Renal cortical epithelial cell (primary cell): ENCODE measurements at places on chromosomes 7 and 10.

- DNase-seq: no peak
Measured at GRCh38 chr7:44979481-44980392, 922 bp upstream of the MYO1G start.

- DNase-seq: no peak
Measured at GRCh38 chr7:99535667-99536066, 16.2 kb downstream of the FAM200A start.

DNA sequence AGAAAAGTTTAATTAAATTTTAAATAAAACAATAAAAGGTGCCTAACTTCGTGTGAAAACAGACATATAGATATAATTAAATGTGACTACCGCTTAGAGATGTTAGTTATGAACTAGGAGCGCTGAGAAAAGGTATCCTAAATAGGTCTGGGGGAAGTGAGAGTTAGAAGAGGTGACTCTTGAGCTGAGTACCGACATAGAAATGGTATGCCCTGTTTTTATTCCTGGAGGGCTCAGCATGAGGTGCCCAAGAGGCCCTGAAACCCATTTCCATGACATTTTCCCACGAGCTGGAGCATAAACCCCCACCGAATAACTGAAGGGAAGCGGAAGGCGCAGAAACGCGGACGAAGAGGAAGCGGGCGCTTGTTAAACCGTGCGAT is 433 bp upstream of the STARD3NL start:
- no peak for DNase-seq

- DNase-seq: no peak
Measured at GRCh38 chr7:18125476-18125875, 97.8 kb upstream of the PRPS1L1 start.

DNA sequence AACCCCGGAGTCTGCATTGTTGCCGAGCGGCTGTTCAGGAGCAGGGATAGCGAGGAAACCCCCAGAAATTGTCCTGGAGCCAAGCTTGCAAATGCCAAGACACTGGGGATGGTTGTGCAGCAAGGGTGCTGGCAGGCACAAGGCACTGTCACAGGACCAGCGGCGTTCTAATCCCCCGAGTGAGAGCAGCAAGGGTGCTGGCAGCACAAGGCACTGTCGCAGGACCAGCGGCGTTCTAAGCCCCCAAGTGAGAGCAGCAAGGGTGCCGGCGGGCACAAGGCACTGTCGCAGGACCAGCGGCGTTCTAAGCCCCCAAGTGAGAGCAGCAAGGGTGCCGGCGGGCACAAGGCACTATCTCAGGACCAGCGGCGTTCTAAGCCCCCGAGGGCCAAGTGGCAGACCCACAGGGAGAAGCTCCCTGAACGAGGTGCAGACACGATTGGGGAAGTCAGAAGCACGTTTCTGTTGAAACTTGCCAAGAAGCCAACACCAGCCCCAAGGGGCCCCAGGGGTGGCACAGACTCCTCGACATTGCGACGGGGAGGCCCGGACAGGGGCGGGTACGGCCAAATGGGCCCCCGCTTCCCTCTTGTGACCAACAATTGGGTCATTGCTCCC is 40.4 kb upstream of the INPP5A start:
- DNase-seq: no peak

DNA sequence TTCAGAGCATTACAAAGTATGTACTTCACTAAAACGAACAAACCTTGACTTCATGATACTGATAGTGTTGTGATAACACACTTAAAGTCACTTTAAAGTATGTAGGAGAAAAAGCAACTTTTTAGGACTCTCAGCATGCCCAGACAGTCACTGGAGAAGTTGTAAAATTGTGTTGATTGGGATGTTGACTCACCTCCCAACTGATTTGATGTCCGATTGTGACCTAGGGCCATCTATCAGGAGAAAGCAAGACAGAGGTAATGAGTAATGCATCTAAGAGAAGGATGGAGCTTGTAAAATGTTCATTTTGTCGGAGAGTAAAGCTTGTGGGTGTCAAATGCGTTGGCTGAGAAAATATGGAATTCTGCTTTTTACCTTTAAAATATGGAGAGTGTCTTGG is 135.4 kb upstream of the SEMA3D start:
- DNase-seq: no peak

DNA sequence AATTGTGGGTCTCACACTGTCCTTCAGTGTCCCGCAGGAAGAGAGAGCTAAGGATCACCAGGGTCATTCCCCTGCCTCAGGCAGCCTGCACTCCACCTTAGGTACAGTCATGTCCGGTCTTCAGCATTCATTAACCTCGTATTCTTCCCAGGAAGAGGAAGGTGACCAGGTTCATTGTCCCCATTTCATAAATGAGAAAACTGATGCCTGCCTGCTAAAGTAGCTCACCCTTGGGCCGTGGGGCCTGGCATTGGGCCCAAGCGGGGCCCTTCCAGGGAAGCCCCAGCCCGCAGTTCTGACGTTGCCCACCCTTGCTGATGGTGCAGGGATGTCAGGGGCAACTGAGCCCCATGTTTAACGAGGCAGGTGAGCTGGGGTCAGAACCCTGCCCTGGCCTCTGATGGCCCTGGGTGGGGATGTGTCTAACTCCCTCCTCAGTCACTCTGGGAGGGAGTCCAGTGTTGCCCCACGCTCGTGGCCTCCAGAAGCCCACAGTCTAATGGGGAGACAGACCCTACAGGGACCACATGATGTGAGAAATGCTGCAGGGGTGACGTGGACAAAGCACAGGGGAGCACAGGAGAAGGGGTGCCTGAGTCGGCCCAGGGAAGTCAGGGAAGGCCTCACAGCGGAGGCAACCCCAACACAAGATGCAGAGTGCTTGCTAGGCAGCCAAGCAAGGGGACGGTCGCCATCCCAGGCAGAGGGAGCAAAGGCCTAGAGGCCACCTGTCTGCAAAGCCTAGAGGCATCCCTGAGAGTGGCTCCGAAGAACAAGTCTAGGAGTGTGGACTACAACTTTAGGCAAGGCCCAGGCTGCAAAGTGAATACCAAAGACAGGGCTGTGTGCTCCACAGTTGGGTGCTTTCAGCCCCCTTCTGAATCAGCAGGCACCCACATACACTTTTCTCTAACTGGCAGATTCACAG is 25.1 kb downstream of the DDIT4 start:
- peak; percentile 71 for DNase-seq

- peak; percentile 21 for DNase-seq
Measured at GRCh38 chr10:68330852-68331454, 911 bp upstream of the HNRNPH3 start.

GRCh38 chr7:139046143-139046542 is 10.3 kb upstream of the ZC3HAV1L start:
- DNase-seq: no peak

DNA sequence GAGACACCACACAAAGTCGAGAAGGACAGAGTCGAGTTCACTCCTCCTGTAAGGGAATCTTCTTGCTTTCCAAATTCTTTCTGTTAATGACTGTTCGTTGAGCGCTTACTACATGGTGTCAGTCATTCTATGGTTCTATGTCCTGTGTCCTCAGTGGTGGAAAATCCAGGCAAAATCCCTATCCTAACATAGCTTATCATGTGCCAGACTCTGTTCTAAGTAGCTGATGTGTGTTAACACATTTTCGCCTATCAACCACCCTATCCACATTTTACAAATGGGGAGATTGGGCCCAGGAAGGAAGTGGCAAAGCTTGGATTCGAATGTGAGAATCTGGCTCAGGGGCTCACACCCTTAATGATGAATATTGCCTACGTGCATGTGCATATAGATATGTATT is 280.1 kb downstream of the GATA3 start:
- no peak for DNase-seq

- DNase-seq: peak; percentile 46
Measured at GRCh38 chr7:148941598-148942275, 57.6 kb upstream of the EZH2 start.

GRCh38 chr10:92238054-92238585 is 52.8 kb downstream of the CPEB3 start:
- no peak for DNase-seq
